Head of caudate nucleus (tissue), 42 donors: ENCODE measurements at places on chromosomes 7 and 10.

GRCh38 chr7:114356133-114356532 lies 58.5 kb upstream of the FOXP2 start:
- DNase-seq = no peak

GRCh38 chr10:109862041-109862440 lies 61.3 kb downstream of the XPNPEP1 start:
- no peak for DNase-seq

- DNase-seq = peak; percentile 33
Measured at GRCh38 chr10:34996843-34997242, 93.3 kb downstream of the CUL2 start.

GRCh38 chr7:91940171-91940570 lies 491 bp upstream of the AKAP9 start:
- DNase-seq = peak; percentile 25

- DNase-seq = no peak
Measured at GRCh38 chr10:103690281-103690680, 165.1 kb downstream of the SH3PXD2A start.

DNA sequence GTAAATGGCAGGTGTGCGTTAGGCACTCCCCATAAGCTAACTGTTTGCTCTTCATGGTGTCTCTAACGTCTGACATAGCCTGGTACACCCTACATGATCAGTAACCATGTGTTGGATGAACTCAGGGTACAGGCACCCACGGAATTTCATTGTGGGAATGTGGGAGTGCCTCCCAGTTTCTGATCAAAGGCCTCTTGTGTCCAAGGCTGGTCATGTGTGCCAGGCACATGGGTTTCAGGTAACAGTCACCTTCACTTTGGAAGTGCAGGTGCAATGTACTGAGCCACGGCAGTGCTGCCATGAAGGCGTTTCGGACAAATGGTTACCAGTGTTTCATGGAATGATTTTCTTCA lies 298.3 kb downstream of the DNAJB6 start:
- DNase-seq = no peak

- DNase-seq = peak; percentile 56
Measured at GRCh38 chr7:129952086-129952652, 591 bp downstream of the UBE2H start.

- DNase-seq = no peak
Measured at GRCh38 chr10:30675791-30676718, 46.5 kb upstream of the LYZL2 start.

- no peak for DNase-seq
Measured at GRCh38 chr7:91847876-91848588, 32.5 kb downstream of the MTERF1 start.

DNA sequence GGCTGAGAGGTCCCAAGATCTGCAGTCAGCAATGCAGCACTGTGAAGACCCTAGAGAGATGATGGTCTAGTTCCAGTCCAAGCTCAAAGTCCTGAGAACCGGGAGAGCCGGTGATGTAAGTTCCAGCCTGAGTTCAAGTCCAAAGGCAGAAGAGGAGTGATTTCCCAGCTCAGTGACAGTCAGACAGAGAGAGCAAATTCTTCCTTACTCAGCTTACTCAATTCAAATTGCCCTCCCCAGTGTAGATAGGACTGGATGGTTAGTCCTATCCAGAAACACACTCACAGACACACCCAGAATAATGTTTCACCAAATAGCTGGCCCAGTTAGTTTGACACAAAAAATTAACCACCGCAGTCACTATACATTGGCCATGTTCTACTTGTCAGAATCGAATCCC lies 185.5 kb upstream of the MYO3A start:
- DNase-seq = no peak

- no peak for DNase-seq
Measured at GRCh38 chr7:102432442-102433218, 745 bp upstream of the ORAI2 start.

- no peak for DNase-seq
Measured at GRCh38 chr10:15863733-15864132, 3.4 kb upstream of the MINDY3 start.

DNA sequence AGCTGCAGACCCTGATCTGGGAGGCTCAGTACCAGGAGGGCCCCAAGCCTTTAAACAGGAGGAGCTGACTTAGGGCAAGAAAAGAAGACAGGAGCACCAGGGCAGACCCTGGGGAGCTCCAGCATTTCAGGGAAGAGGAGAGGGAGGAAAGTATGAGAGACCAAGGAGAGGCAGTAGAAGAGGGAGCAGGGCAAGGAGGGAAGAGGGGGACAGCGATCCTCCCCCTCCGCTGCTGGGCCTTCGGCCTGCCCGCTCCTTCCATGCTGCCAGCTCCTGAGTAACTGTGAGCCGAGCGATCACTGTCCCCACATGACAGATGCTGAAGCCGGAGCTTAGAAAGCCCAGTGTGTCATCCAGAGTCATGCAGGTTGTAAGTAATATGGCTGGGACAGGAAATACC lies 65.9 kb downstream of the ALOX5 start:
- DNase-seq = no peak

DNA sequence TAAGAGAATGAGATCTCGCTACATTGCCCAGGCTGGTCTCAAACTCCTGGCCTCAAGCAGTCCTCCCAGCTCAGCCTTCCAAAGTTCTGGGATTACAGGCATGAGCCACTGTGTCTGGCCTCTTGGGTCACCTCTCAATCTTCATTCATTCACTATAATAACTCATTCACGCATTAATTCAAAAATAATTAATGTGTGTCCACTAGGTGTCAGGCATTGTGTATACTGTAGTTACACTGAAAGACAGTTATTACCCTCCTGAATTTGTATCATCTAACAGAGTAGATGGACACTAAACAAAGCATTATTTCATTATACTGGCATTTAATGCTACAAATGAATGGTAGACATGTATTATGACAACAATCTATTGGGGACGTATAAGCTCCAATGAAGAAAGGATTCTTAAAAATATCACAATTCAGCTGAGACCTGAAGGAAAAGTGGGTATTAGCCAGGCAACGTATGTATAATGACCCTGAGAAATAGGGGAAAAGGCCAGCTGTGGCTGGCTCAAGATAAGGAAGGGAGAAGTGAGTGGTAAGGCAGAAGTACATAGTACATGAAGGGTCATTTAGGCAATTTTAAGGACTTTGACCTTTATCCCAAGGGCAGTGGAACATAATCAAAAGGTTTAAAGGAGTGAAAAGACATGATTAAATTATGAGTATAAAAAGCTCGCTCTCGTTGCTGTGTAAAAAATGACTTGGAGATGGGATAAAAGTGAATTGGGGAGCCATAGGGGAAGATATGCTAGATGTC lies 150.7 kb downstream of the BTAF1 start:
- no peak for DNase-seq

GRCh38 chr7:129263168-129263567 lies 38.3 kb downstream of the AHCYL2 start:
- DNase-seq = no peak

DNA sequence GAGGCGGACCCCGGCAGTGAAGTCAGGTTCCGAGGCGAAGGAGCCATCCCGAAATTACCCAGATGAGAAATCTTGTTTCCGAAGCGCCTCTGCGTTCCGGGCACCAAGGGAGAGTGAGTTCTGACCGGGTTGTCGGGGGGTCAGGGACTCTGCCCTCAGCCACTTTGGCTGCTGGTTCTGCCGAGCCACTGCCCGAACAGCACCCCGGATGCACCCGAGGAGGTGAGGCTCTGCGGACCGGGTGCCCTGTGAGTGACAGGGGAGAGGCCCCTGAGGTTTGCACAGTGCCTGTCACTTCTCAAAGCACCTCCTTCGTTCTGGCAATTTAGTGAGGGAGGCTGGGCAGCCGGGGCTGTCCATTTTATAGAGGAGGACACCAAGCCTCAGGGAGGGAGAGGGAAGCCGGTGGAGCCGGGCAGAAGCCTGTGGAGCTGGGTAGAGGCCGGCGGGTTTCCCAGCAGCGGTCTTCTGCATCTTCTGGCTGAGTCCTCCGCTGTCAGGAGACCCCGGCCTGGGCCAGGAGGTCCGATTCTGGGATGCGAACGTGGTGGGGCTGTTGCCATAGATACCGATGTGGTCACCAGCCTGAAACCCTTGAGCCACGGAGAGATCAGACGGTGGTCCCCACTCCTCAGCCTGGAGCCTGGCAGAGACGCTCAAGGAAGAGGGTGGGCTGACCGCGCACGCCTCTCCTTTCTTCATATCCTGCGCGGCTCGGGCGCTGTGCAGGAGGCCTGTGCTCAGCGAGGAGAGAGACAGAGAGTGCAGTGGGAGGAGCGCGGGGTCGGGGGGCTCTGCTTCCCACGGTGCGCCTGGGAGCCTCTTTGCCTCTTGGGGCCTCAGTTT lies 18.9 kb upstream of the SHH start:
- no peak for DNase-seq

GRCh38 chr7:82255706-82256105 lies 187.9 kb downstream of the CACNA2D1 start:
- DNase-seq = no peak

DNA sequence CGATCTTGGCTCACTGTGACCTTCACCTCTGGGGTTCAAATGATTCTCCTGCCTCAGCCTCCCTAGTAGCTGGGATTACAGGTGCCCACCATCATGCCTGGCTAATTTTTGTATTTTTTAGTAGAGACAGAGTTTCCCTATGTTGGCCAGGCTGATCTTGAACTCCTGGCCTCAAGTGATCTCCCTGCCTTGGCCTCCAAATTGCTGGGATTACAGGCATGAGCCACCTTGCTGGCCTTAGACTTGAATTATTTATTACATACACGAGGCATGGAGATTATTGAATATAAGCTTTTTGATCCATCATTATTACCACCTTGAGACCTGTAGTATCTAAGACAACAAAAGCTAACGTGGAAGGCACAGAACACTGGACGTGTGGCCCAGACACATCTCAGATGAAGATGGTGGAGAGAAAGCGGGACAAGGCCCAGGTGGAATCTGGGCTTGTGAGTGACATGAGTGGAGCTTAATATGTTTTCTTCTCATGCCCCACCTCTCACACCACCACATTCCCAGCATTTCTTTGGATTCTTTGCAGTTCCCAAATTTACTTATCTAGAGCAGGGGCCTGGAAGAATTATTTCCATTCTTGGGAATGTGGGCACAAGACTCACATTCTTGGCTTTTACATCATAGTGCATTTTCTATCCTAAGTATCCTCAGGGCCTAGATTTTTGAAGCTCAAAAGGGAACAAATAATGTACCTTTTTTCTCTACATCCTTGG lies 76.6 kb downstream of the SUGCT start:
- DNase-seq = no peak

DNA sequence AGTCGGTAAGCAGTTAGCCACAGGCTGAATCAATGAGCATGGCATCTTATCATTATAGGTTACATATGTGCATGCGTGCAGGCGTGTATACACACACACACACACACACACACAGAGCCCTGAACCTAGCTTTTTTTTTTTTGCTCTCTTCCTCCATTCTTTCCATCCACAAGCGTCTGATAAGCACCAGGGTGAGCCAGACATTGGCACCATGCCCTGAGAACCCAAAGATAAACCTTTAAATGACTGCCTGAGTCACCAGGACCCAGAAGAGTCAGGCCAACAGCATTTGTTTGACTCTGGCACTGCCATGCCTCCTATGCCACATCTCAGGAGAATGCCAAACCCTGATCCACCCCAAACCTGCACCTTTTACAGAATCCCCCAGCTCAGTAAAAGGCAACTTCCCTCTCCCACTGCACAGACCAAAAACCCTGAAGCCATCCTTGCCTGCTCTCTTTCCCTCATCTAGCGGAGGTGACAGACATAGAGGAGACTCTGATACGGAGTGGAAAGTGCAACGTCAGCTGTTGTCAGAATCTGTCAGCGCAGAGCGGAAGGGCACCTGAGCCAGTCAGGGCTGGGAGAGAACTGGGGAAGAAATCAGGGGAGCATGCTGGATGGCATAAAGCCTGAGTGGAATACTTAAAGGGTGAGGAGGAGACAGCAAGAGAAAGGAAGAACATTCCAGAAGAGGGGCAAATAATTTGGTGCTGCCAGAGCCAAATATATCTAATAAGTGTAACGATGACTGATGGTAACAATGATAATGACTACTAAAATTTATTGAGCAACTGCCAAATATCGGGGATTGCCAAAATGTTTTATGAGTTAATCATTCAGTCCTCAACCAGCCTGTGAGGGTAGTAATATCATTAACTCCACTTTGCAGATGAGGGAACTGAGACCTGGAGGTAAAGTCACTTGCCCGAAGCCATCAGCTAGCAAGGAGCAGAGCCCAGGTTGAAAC lies 3.2 kb downstream of the PARP12 start:
- DNase-seq = no peak

DNA sequence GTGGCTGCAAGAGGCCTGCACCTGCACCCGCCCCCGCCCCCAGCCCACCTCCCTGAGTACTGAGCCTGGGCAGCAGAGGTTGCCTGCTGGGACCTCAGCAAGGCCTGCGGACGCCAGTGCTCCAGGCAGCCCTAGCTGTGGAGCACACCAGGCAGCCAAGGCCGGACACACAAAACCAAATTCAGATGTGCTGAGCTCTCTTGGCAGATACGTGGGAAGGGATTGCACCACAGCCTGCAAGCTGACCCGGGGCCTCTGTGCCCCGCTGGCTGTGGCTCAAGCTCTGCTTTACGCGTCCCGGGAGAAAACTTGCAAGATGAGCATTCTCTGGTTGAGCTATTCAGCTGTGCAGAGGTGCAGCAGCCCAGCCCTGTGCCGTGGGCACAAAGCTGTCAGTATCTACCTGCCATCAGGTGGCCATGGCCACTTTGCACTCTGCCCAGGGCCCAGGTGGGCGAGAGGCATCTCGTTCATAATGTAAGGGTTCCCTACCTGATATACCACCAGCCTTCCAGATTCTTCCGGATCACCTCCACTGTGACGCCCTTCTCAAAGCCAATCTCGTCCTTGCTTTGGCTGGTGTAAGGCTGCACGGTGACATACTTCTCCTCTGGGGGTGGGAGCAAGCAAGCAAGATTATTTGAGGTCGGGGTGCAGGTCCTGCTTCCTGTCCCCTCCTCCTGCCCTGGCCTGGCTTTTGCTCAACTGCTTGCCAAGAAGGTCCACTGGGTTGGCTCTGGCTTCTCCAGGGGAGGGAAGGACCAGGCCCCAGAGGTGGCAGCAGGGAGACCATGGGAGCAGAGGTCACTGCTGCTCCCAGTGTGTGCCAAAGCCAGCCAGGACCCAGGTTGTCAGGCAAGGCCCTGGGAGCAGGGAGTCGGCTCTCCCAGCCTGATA lies 123.4 kb downstream of the NEURL1 start:
- DNase-seq = no peak

GRCh38 chr10:35723059-35723458 lies 81.0 kb upstream of the FZD8 start:
- no peak for DNase-seq

DNA sequence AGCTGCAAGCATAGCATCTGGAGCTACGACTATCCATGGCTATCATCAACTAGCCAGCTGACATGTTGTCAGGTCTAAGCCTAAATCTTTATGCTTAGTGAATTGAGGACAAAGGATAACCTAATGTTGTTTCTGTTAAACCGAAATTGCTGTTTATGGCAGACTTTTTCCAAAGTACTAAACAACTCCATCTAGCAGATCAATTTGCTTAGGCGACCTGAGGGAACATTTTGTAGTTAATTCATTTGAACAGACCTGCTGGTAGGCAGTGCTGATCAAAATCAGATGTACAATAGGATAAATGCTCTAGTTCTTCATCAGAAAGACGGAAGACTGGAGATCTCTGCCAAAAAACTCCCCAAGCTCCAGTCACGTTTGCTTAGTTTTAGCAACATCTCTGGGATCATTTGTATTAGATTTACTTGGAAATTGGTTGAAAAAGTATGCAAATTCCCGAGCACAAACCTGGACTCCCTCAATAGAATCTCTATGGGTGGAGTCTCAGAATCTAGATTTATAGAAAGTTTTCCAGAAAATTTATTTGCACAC lies 301.6 kb upstream of the NRP1 start:
- DNase-seq = no peak
